Smooth muscle cell of trachea (primary cell): ENCODE measurements at places on chromosomes 3 and 15. TPM values are rescaled to one million over a fixed set of nuclear protein-coding genes. Genes with fewer than 3 reads are reported as not detected.

Gene CLDN11
- 211 and 779 TPM in 2 replicates for total RNA-seq

Gene TMEM43
- total RNA-seq = 103 and 131 TPM in 2 replicates

Gene TMCO5A
- not detected in 2 replicates for total RNA-seq

Gene LYZL4
- total RNA-seq = not detected in 2 replicates

Gene HRG
- total RNA-seq = not detected in 2 replicates

Gene RAB6B
- total RNA-seq = 0.44 and 1.2 TPM in 2 replicates

Gene HTR3E
- total RNA-seq = not detected in 2 replicates

Gene WWTR1
- total RNA-seq = 33.2 and 39.6 TPM in 2 replicates

Gene CSTA
- total RNA-seq = 2.6 and 7.8 TPM in 2 replicates

Gene STRA6
- total RNA-seq = 0.29 and 0.83 TPM in 2 replicates

Gene CFAP20DC
- 4.8 and 6.8 TPM in 2 replicates for total RNA-seq

Gene TGM4
- not detected in 2 replicates for total RNA-seq
